Left forelimb (tissue), 1 donor: ENCODE measurements at places on chromosomes 6 and 20.

GRCh38 chr20:54229566-54230160 lies 21.8 kb downstream of the PFDN4 start:
- DNase-seq = no peak

DNA sequence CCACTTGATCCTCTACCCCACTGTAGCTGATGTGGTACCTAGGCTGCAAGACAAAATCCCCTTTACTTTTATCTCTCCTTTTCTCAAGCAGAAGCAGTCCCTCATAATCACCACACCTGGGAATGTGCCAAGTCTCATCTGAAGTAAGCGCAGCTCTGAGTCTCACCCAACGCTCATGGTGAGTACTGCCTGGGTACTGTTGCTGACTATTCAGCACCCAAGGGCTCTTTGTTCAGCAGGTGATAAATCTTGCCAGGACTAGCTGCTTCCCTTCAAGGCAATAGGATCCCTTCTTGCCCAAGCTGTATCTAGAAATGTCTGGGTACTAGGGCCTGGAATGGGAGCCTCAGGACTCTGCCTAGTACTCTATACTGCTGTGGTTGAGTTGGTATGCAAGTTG lies 70.9 kb downstream of the GCLC start:
- no peak for DNase-seq

- DNase-seq = no peak
Observed at GRCh38 chr6:48917233-48917632, 545.8 kb downstream of the MMUT start.

DNA sequence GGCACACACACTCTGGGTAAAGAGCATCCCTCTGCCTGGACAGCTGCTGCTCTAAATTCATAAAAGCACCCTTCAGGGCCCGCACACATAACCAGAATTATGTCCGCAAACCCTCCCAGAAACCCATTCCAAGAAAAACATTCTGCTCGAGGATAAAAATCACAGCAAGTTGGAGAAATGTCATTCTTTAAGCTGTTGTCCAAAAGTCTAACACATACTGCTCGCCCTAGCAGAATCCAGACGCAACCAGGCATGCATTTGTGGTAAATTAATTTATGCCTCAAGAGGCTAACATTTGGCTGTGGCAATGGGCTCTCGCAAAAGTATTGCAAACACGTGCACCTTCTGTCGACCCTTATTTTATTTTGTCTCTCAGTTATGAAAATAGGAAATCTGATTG lies 116.1 kb upstream of the INSM1 start:
- no peak for DNase-seq

DNA sequence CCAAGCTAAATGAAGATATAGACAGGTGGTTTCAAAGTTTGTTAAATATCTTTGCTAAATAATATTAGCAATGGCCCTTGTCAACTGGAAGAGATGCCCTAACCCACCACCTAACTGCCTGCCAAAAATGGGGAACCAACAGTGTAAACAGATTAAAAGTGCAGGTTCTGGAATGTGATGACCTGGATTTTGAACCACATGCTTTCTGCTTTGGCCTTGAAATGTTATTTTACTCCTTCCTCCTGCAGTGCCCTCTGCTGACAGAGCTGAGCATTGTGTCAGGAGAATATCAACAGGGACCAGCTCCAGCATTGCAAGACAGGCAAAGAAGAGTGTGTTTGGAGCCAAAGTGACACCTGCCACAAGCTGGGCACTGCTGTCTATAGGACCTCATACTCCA lies 226.6 kb downstream of the MYLK4 start:
- DNase-seq = no peak

- DNase-seq = no peak
Observed at GRCh38 chr20:2386516-2387179, 5.9 kb downstream of the TGM6 start.

DNA sequence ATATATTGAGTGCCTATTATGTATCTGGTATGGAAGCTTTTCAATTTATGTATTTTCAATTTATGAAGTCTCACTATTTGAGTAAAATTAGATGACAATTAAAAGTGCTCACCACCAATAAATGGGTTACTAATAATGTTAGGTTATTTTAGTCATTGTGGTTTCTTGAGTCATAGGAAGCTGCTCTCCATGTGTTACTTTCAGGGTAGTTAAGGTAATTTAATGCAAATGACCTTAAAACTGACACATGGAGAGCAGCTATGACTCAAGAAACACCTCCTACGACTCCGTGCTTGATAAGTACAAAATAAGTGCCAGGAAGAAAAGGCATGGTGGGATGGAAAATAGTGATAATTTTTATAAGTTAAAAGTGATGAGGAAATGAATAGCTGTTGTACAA lies 16.5 kb upstream of the TINAG start:
- DNase-seq = no peak

DNA sequence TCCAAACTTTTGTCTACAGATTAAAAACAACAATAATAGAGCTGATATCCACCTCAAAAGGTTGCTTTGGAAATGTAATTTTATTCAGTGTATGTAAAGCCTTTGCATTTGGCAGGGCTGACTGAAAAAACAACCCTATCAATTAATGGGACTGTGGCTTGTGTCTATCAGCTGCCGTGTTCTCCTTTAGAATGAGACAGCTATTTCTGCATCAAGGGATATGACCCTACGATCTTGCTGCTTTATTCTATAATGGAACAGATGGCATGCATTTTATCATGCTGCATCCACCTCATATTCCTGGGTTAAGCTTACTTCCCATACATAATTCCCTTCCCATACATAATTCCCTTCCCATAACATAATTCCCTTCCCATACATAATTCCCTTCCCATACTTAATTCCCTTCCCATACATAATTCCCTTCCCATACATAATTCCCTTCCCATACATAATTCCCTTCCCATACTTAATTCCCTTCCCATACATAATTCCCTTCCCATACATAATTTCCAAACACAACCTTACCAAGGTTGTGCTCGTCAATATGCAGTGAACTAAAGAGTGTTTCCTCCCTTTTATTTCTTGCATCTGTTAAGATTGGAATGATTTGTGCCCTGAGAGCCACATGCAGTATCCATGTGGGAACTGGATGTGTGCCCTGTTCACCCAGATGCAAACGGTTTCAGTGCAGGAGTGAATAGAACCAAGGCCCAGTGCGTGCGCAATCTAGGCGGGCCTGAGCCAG lies 26.8 kb downstream of the SERPINB6 start:
- no peak for DNase-seq

- DNase-seq = no peak
Observed at GRCh38 chr6:1247056-1247455, 64.8 kb upstream of the FOXQ1 start.
